ENCODE measurements at places on chromosomes 4 and X.

DNA sequence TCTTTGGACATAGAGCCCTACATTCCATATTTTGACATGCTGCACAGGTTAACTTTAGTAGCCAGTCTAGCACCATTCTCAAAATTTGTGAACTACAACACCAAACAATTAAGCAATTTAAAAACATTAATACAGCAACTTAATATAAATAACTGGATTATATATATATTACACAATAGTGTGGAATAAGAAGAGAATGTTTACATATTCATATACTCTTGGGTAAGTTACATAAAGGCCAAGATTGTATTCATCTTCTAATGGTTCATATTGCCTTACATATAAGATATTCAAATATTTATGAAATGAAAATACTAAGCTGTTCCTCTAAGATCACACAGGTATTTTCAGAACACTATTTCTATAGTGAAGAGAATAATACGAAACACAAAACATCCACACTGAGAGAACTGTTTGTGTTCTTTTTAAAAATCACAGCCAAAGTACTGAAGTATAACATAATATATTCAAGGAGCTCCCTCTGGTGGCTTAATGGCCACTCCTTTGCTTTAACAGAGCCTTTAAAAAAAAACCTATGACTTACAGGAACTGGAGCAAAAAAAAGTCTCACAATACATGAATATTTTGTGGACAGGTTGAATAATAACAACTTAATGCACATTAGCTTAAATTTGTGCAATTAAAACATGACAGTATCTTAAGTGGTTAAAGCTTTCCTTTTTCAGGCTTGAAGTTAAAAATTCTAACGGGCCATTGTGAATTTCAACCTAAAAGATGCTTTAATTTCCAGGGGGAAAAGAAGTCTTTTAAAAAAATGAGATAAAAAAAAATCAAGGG is 46.2 kb downstream of the NEK1 start:
- no peaks in the 10 kb centered on the region for H3K27me3 ChIP-seq
- DNase-seq, result no peak
- H3K4me3 ChIP-seq, result no peak overlapping the region
- H3K36me3 ChIP-seq, result peaks cover 6% of the 10 kb centered on the region
- peaks cover 5% of the 10 kb centered on the region for H3K4me1 ChIP-seq
- no peak overlapping the region for H3K27ac ChIP-seq

DNA sequence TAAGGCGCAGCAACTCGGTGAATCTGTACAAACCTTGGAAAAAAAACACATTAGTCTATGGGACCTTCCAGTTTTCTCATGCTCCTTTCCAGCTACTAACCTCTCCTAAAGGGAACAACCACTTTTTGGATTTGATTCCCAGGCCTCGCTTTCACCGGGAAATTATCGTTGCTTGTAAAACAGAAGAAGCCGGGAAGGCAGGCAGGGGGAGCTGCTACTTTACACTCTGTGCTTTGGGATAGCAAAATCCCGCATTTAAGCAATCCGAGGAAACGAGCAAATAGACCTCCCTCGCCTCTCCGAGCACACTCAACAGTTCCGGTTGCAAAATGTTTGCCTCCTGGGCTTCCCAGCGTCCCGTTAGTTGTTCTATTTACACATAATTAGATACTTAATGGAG is 1.2 kb downstream of the CD38 start:
- peaks cover 43% of the 10 kb centered on the region for H3K4me1 ChIP-seq
- H3K27me3 ChIP-seq, result peaks cover 3% of the 10 kb centered on the region
- DNase-seq, result no peak
- H3K4me3 ChIP-seq, result peak overlapping the region; percentile 94
- peak overlapping the region; percentile 27 for H3K27ac ChIP-seq

- no peaks in the 10 kb centered on the region for H3K4me1 ChIP-seq
- H3K27ac ChIP-seq, result no peak overlapping the region
- no peaks in the 10 kb centered on the region for H3K27me3 ChIP-seq
- no peak for DNase-seq
- H3K36me3 ChIP-seq, result no peaks in the 10 kb centered on the region
- no peak overlapping the region for H3K4me3 ChIP-seq
Observed at GRCh38 chr4:182593402-182593801, 323.8 kb downstream of the DCTD start.

DNA sequence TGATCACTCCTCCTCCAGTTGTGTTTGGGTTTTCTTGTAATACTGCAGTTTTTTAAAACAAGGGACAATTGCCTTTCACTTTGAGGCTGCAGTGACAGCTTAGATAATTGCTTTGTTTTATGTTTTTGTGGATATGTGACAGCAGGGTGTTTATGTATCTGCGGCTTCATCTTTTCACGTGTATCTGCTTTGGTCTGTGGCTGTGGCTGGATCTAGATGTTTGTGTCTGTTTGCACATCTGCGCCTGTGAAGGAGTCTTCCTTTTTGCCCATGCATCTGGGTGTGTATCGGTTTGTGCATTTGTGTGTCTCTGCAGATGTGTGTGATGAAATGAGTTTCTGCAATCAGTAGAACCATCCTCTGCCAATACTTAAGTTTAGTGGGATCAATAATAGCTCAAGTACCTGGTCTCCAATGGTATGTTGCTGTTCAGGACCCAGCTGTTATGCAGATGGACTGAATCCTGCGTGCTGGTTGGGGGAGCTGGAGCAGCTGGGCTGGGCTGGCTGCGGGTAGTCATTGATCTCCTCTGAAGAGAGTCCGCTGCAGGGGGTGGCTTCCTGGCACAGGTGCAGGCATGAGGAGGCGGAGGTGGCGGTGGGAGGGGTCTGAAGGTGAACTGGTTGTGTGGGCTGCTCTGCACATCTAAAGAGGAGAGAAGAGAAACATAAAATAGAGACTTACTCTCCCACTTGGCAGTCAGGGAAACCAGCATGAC is 390.3 kb downstream of the SH2D1A start:
- H3K4me3 ChIP-seq, result no peak overlapping the region
- no peaks in the 10 kb centered on the region for H3K36me3 ChIP-seq
- no peaks in the 10 kb centered on the region for H3K4me1 ChIP-seq
- H3K27ac ChIP-seq, result no peak overlapping the region

DNA sequence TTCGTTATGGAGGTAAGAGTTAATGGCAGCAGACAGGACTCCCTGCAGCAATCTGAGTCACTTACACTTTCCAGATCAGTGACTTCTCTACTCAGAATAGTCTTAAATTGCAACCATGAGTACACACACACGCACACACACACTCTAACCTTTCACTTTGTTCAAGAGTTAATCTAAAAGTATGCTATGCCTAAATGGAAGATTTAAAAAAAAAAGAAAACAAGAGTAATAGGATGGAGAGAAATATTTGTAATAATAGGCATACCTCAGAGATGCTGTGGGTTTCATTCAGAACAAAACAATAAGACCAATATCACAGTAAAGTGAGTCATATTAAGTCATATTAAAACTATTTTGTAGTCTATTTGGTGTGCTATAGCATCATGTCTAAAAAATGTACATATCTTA is 969.1 kb upstream of the PCDH10 start:
- no peaks in the 10 kb centered on the region for H3K27me3 ChIP-seq
- H3K36me3 ChIP-seq, result no peaks in the 10 kb centered on the region
- H3K4me1 ChIP-seq, result no peaks in the 10 kb centered on the region
- no peak for DNase-seq

- H3K27ac ChIP-seq, result no peak overlapping the region
- H3K4me3 ChIP-seq, result no peak overlapping the region
- H3K4me1 ChIP-seq, result peaks cover 2% of the 10 kb centered on the region
- H3K36me3 ChIP-seq, result no peaks in the 10 kb centered on the region
Observed at GRCh38 chr4:11489453-11490083, 60.9 kb upstream of the HS3ST1 start.

DNA sequence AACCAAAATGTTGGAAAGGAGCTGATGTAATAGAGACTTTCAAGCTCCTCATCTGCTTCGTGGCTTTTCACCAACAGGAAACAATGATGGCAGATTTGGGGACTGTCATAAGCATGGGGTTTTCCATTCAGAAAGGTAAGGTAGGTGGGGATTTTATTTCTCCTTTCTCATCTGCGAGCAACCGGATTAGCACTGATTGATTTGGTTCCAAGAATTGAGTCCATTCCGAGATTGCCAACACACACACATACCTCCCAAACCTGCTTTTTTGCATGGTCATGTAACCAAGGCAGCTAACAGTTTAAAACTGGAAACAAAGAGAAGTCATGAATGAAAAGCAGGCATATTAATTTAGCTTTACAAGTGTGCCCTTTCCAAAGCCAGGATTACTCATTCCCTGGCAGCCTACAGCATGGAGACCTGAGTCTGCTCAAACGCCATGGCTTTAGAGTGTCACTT is 63.0 kb upstream of the LNX1 start:
- H3K27me3 ChIP-seq, result peaks cover 18% of the 10 kb centered on the region
- H3K4me1 ChIP-seq, result peaks cover 12% of the 10 kb centered on the region
- H3K27ac ChIP-seq, result peak overlapping the region; percentile 75
- DNase-seq, result peak; percentile 5

GRCh38 chr4:150983851-150984250 is 31.2 kb downstream of the LRBA start:
- H3K4me1 ChIP-seq, result peaks cover 59% of the 10 kb centered on the region
- H3K27me3 ChIP-seq, result no peaks in the 10 kb centered on the region
- peaks cover 16% of the 10 kb centered on the region for H3K36me3 ChIP-seq
- no peak for DNase-seq
- H3K27ac ChIP-seq, result no peak overlapping the region

- DNase-seq, result no peak
- H3K36me3 ChIP-seq, result peaks cover 17% of the 10 kb centered on the region
- no peak overlapping the region for H3K4me3 ChIP-seq
- no peaks in the 10 kb centered on the region for H3K4me1 ChIP-seq
- no peaks in the 10 kb centered on the region for H3K27me3 ChIP-seq
- H3K27ac ChIP-seq, result no peak overlapping the region
Observed at GRCh38 chr4:15515106-15515505, 45.4 kb downstream of the CC2D2A start.

DNA sequence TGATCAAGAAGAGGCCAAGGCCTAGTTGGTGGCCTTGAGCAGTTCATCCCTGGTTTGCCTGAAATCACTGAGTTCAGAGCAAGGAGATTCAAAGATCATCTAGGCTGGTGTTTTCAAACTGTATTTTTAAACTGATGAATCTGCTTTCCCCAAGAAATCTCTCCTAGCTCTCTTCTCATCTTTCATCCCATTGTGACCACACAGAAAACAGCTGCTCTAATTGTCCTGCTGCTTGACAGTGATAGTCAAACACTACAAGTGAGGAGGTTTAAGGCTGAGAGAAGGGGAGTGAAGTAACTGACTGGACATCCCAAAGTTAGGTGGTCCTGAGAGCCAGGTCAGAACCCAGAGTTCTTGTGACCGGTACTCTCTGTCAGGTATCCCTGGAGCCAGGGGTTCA is 91.5 kb downstream of the LNX1 start:
- no peaks in the 10 kb centered on the region for H3K4me1 ChIP-seq
- DNase-seq, result no peak
- H3K4me3 ChIP-seq, result no peak overlapping the region

- H3K27ac ChIP-seq, result no peak overlapping the region
- no peak for DNase-seq
- peaks cover 9% of the 10 kb centered on the region for H3K36me3 ChIP-seq
- no peak overlapping the region for H3K4me3 ChIP-seq
- H3K4me1 ChIP-seq, result peaks cover 4% of the 10 kb centered on the region
- no peaks in the 10 kb centered on the region for H3K27me3 ChIP-seq
Observed at GRCh38 chr4:25154594-25155265, 5.5 kb downstream of the SEPSECS start.

DNA sequence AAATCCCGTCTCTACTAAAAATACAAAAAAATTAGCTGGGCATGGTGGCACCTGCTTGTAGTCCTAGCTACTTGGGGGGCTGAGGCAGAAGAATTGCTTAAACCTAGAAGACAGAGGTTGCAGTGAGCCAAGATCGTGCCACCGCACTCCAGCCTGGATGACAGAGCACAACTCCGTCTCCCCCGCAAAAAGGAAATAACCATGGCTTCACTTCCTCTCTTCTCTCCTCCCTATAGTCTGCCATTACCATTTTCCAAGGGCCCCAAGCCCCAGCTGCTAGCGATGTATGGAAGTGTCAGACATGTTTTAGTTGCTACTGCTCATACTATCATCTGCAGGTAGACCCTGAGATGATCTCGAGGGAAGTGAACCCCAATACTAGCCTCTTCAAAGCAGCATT is 177.3 kb upstream of the FAM9B start:
- H3K27ac ChIP-seq, result no peak overlapping the region
- no peak overlapping the region for H3K4me3 ChIP-seq
- peaks cover 9% of the 10 kb centered on the region for H3K4me1 ChIP-seq
- H3K27me3 ChIP-seq, result peaks cover 19% of the 10 kb centered on the region
- H3K36me3 ChIP-seq, result no peaks in the 10 kb centered on the region

DNA sequence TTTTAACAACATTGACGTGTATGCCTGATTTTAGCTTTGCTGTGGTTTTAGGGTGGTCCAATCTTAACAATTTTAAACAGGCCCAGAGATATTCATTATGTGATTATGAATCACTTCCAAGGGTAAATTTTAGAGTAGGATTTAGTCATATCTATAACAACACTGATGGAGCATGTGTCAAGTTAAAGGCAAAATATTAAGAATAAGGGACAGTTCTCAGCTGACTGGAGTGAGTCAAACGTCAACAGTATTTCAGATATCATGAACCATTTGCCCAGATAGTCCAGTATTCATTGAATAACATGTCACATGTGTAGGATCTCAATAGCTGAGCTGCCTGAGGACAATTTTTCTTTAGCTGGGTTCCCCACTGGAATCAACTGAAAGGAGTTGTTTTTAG is 61.3 kb upstream of the VCX2 start:
- DNase-seq, result no peak
- H3K27ac ChIP-seq, result no peak overlapping the region
- H3K27me3 ChIP-seq, result no peaks in the 10 kb centered on the region
- no peak overlapping the region for H3K4me3 ChIP-seq
- no peaks in the 10 kb centered on the region for H3K36me3 ChIP-seq

DNA sequence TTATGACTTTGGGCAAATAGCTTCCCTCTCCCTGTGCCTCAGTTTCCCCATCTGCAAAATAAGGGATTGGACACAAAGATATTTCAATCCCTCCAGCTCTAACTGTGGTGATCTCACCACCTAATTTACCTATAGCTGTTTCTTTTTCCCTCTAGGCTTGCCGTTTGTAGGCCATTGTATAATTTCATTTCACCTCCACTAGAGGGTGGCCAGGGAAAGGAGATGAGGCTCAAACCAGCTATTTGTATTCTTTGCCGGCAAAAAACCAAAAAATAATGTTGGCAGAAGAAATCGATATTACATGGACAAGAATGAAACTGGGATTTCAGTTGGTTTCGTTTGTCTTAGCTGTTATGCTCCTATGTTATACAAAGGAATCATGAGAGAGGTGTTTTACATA is 36.1 kb upstream of the DOCK11 start:
- H3K36me3 ChIP-seq, result no peaks in the 10 kb centered on the region
- peak overlapping the region; percentile 37 for H3K27ac ChIP-seq
- no peaks in the 10 kb centered on the region for H3K27me3 ChIP-seq

DNA sequence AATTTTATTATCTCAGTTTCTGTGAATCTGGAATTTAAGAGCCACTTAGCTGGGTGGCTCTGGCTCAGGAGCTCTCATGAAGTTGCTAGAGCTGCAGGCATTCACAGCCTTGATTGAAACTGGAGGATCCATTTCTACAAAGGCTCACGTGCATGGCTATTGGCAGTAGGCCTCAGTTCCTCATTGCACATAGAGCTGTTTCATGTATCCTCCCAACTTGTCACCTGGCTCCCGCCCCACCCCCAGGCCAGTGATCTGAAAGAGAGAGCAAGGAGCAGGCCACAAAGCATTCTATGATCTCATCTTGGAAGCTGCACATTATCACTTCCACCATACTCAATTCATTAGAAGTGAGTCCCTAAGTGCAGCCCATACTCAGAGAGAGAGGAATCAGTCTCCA is 18.5 kb upstream of the AP1AR start:
- H3K27ac ChIP-seq, result no peak overlapping the region
- H3K4me1 ChIP-seq, result no peaks in the 10 kb centered on the region
- no peak for DNase-seq

- H3K27me3 ChIP-seq, result peaks cover 14% of the 10 kb centered on the region
- H3K27ac ChIP-seq, result no peak overlapping the region
- no peaks in the 10 kb centered on the region for H3K36me3 ChIP-seq
Observed at GRCh38 chrX:5650904-5651303, 577.8 kb downstream of the NLGN4X start.
